ENCODE measurements at places on chromosomes 2 and 18. TPM values are rescaled to one million over a fixed set of nuclear protein-coding genes. Genes with fewer than 3 reads are reported as not detected.

DNA sequence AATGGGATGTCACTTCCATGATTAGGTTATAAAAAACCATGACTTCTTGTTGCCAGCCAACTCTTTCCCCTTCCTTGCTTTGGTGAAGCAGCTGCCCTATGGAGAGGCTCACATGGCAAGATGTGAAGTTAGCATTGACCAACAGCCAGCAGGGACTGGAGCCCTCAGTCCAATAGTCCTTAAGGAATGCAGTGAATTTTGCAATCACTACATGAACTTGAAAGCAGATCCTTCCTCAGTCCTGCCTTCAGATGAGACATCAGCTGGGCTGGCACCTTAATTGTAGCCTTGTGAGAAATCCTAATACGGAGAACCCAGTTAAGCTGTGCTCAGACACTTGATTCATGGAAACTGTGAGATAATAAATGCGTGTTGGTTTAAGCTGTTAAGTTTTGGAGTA lies 61.8 kb downstream of the ATP8B1 start:
- DNase-seq, result no peak

DNA sequence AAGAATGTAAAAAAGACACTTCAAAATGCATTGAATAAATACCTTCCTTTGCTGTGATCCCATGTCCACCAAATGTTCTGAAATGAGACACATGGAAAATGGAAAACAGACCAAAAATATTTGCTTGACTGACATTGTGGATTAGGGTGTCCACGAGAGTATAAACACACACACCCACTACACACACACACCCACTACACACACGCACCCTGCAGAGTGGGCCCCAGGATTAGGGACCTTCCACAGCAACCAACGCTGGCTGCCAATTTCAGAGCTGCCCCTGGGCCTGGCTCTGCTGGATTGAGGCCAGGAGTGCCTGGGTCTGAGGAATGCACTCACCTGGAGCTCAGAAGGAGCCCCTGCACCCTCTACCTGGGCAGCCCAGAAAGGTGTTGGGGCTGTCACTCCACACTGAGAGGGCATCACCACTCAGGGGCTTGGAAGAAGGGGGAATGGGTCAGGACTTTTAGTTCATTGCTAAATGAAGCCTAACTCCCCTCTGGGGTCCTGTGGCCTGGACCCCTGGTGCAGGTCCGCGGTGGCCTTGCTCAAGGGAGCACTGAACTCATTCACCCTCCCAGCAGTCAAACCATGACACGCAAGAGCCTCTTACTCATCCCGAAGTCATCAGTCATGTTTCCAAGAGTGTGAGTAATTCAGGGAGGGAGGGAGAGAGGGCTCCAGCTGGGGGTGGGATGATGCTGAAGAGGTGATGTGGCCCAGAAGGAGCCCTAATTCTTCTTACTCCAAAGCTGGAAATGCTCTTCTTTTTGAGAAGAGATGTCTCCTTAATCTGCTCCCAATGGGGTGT lies 50.2 kb upstream of the PLB1 start:
- no peak for DNase-seq

DNA sequence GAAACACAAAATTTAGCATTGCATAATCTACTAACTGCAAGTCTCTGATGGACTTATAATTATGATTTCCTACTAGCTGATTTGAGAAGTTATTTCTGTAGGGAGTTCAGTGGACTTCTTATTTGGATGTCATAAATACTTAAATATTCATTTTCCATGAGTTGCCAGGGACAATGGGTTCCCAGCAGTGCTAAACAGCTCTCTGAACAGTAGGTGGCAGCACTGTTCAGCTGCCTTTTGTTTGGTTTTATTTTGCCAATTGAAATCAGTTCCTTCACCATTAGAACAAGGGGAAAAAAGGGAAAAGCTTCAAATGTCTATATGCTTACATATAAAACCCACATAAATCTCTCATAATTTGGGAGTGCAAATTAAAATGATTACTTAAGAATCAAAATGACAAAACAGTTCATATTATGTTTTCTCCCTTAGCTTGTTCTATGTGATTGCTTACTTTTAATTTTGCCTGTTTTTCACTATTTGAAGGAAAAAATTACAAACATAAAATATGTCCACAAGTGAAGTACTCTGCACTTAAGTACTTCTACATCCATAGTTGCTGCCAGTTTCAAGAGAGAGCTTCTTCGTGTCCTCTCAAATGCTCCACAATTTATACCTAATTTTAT lies 898.9 kb downstream of the CPS1 start:
- peak; percentile 53 for DNase-seq

- DNase-seq, result no peak
Observed at GRCh38 chr2:39437522-39438296, 624 bp upstream of the MAP4K3 start.

The PRSS56 gene
- total RNA-seq, result not detected

The SCLY gene
- 17.7 TPM for total RNA-seq

The MLPH gene
- total RNA-seq, result 0.36 TPM

Measured in endothelial cell (in vitro differentiated cells).